ENCODE measurements at places on chromosomes 6 and 20.

- no peak for DNase-seq
These were observed 59.9 kb upstream of the MAP3K4 start for GRCh38 chr6:160931378-160932310.

DNA sequence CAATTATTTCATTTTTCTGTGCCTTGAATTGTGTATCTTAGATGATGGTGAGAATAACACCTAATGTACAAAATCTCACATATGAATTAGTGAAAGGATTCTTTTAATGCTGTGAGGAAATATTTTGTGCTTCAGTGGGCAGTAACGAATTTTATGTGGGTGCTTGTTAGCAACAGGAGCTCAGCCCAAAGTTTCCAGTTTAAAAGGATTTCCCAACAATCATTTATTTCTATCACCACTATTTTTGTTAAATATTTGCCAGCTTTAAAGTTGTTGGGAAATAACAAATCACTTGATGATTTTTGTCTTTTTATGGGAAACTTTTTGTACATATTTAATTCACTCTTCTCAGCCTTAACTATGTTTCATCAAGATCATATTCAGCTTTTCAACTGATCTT lies 111.8 kb downstream of the QKI start:
- no peak for DNase-seq

DNA sequence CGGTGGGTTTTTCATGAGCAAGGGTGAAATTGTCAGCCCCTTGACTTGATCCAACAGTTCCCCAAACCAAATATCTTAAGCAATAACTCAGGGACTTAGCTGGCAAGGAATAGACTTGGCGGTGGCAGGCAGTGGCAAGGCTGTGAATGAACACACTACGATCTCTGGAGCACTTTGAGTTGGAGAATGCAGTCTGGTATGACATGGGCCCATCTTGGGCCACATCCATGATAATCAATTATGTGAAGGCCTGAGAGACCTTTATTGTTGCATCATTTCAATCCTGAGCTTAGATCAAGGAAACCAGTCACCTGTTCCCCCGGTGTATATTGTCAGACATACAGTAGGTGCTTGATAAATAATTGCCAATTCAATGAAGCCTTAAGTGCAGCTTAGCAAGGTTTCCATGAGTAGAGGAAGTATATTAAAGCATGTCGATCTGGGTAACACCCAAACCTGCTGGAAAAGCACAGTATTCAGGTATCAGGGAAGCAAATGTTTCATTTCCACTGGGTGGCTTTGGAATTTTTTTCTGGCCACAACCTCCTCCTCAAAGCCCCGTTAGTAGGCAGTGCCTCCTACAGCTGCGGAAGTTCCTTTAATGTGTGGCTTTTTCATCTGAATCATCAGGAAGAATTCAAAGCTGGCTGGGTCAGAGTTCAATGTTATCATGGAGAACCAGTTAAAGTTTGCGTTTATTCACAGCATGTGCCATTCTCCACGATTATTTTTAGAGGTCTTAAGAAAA lies 10.2 kb downstream of the CASS4 start:
- no peak for DNase-seq

GRCh38 chr6:126040826-126041225 lies 54.5 kb downstream of the TRMT11 start:
- DNase-seq: no peak

GRCh38 chr6:14754751-14755513 lies 490.9 kb upstream of the JARID2 start:
- no peak for DNase-seq

- no peak for DNase-seq
These were observed 60.5 kb upstream of the DUSP22 start for GRCh38 chr6:231779-232178.

GRCh38 chr6:165872811-165873210 lies 209.8 kb upstream of the PDE10A start:
- DNase-seq: no peak

DNA sequence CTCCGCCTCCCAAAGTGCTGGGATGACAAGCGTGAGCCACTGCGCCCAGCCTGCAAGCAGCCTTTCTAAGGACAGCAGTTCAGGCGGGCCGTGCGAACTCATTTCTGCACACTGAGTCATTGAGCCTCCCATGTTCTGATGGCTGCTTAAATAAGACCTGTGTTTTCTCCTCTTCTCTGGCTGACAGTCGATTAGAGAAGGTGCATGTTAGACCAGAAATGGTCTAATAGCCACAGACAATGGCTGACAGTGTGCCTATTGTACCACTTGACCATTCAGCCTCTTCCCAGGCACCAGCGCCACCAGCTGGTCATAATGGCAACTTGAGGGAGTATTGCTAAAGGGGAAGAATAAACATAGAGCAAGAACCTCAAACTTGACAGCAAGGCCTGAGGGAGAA lies 6.2 kb downstream of the CST11 start:
- no peak for DNase-seq

DNA sequence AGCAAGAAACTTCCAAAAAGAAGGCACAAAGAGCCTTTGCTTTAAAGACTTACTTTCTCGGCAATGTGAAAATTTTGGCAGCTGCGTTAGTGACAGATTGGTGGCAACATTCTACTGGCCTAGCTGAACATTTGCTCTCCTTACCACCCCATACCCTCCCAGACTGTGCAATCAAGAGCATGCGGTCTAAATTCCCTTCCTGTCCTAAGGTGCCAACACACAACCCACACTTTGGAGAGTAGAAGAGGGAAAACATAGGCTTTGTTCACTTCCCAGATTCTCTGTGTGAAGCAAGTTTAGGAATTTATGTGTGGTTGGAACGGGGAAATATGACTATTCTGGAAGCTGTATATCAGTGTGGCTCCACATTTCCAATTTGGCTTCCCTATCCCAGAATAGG lies 29.8 kb upstream of the NEDD9 start:
- DNase-seq: no peak

DNA sequence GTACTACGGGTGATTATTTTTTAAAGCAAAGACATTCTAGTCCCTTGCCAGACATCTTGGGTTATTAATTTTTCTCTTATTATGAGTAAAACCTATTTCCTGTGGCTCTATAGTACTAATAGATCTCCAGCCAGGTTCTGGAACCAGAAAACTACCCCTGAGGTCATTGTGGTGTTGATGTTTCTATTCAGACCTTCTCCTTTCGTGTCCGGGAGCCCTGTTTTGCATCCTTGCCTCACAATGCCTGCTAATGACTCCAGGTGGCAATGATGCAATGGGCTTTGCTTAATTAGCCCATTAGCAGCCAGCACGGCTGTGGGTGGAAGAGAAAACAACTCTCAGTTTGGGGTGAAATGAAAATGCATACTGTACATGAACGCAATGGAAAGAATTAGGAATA lies 62.9 kb upstream of the ARG1 start:
- DNase-seq: no peak

- DNase-seq: no peak
These were observed 81.9 kb downstream of the FIG4 start for GRCh38 chr6:109772883-109773431.
